Caki2 (cell line): ENCODE measurements at places on chromosomes 2 and 18. TPM values are rescaled to one million over a fixed set of nuclear protein-coding genes. Genes with fewer than 3 reads are reported as not detected.

C2orf78 gene
- total RNA-seq, result not detected in 2 replicates

HNRNPLL gene
- 9.8 and 37.1 TPM in 2 replicates for total RNA-seq

HOXD4 gene
- total RNA-seq, result 0.17 TPM in 1 of 2 replicates, not detected in the other

SPDYA gene
- total RNA-seq, result 0.10 TPM in 1 of 2 replicates, not detected in the other

AAK1 gene
- total RNA-seq, result 15.9 and 19.1 TPM in 2 replicates

GLI2 gene
- 0.44 and 0.72 TPM in 2 replicates for total RNA-seq

TRIB2 gene
- total RNA-seq, result 0.81 TPM in 1 of 2 replicates, not detected in the other

HOXD8 gene
- total RNA-seq, result 20.0 and 22.0 TPM in 2 replicates

DNA sequence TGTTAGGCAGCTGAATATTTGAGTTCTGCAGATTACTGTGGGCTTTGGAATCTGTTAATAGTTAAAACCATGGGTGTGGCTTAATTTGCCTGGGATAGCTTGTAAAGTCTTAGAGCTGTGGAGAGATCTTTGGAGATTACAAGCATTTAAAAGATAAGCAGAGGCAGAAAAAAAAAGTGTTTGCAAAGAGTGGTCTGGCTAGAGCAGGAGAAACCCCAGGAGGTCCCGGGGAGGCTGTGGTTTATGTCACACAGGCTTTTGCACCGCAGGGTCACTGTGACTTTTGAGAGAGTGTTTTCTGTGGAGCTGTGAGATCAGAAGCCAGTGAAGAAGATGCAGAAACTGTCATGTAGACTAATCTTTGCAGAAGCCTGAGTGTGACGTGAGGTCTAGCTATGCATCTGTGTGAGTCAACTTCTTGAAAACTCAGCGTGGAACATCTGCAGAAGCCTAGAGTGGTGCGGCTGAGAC lies 49.0 kb downstream of the SETBP1 start:
- DNase-seq, result no peak

DNA sequence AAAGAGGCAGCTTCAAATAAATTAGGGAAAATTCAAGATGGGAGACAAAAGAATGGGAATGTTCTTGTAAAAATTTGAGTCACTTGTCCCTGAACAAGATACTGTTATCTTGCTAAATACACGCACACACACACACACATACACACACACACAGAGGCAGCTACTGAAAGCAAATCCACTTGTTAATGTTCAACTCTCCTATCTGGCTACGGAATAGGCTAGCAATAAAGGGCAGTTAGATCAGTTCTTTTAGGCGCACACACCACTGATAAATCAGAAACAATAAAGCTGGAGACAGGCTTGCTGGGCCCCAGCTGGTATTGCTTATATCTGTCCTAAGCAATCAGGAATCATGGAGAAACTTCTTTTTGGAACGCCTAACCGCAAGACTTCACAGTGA lies 461.6 kb downstream of the BCL11A start:
- no peak for DNase-seq

DNA sequence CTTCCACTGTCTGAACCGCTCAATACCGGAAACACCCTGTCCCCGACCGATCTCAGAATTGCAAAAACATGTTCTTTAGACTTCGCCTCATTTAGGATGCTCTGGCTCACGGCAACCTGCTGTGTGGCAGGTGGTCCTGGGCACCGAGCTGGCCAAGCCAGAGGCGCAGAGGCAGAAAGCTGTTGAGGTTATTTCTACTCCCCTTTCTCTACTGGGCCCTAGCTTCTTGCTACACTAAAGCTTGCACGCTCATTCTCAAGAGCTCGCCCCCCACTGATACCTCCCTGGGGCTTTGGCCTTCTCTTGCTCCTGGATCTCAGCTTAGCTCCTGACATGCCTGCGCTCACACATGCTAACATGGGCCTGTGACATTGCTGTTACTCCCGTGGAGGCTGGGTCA lies 417.4 kb downstream of the LPIN1 start:
- no peak for DNase-seq

GRCh38 chr2:66575625-66576310 lies 140.8 kb downstream of the MEIS1 start:
- DNase-seq, result no peak

DNA sequence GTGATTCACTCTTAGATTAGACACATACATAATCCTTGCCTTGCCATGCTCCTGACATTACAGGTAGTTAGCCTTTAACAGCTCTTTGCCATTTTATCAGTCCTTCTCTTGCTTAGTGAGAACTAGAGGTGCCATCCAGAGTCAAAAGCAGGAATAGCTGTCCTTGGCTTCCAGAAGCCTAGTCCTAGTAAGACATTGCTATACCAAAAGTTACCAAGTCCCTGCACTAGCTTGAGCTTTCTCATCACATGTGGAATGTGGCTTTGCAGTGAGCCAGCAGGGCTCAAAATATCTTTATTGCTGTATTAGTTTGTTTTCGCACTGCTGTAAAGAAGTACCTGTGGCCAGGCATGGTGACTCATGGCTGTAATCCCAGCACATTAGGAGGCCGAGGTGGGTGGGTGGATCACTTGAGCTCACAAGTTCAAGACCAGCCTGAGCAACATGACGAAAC lies 104.7 kb upstream of the NOSTRIN start:
- DNase-seq, result no peak

GRCh38 chr2:225002039-225002655 lies 40.1 kb downstream of the DOCK10 start:
- DNase-seq, result peak; percentile 62

DNA sequence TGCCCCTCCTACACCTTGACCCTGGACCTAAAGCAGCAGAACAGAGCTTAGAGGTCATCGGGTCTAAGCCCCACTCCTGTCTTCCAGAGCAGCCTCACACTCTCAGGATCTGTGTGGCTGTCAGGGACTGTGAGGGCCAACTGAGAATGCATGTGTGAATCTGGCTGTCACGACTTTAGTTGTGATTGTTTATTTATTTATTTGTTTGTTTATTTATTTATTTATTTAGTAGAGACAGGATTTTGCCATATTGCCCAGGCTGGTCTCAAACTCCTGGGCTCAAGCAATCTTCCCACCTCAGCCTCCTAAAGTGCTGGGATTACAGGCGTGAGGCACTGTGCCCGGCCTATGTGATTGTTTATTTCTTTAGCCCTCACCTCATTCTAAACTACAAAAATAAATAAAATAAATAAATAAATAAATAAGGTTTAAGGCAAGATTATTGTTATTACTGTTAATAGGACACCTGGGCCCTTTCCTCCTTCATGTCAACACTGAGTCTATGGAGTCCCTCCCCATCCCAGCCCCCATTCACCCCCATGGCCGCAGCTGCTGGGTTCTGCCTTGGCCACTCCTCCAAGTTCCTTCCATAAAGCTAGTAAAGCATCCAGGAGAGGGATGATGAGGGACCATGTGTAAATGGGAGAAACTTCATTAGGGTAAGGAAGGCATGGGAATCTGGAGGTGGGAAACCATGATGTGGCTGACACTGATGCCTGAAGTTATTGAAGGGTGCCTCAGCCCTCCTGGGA lies 39.9 kb upstream of the EDAR start:
- DNase-seq, result no peak

GRCh38 chr18:32425466-32425865 lies 45.2 kb downstream of the GAREM1 start:
- no peak for DNase-seq

- no peak for DNase-seq
Observed at GRCh38 chr2:202114795-202115194, 41.7 kb downstream of the KIAA2012 start.

DNA sequence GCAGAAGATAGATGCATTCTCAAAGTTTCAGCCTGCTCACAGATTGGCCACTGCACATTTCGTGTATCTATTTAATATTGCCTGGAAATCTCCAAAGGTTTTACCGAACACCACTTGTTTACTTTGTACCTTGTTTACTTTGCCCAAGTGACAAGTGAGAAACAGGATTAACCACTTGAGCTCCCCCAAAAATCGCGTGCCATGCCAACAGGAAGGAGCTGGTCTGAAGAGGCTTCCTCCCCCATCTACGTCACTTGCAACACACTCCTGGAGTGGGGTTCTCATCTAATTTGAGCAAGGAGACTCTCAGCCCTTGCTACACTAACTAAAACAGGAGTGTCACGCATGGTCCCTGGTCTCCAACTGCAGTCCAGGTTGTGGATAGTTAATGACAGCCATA lies 212.5 kb upstream of the TMEM200C start:
- no peak for DNase-seq

GRCh38 chr2:108330979-108331378 lies 42.3 kb downstream of the SULT1C2 start:
- no peak for DNase-seq

- no peak for DNase-seq
Observed at GRCh38 chr2:241137276-241138190, 11.7 kb downstream of the PASK start.

DNA sequence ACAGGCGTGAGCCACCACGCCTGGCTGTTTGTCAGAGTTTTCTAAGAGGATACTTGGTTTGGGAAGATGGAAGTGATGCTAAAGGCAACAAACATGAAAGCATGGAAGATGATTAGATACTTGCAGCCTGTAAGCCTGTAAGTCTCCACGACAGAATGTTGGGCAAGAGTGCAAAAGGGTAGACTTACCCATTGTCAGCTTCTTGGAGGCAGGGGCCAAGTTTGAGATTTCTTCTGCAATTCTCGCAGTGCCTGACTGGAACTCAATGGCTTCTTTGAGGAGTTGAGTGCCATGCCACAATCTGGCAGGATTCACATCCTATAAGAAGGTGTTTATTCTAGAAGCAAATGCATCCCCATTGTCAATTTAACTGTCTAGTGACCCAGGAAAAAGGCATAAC lies 70.1 kb upstream of the EFEMP1 start:
- DNase-seq, result no peak

GRCh38 chr18:63965716-63966330 lies 4.1 kb upstream of the SERPINB8 start:
- DNase-seq, result no peak

GRCh38 chr18:9561759-9562158 lies 52.6 kb downstream of the PPP4R1 start:
- DNase-seq, result no peak

DNA sequence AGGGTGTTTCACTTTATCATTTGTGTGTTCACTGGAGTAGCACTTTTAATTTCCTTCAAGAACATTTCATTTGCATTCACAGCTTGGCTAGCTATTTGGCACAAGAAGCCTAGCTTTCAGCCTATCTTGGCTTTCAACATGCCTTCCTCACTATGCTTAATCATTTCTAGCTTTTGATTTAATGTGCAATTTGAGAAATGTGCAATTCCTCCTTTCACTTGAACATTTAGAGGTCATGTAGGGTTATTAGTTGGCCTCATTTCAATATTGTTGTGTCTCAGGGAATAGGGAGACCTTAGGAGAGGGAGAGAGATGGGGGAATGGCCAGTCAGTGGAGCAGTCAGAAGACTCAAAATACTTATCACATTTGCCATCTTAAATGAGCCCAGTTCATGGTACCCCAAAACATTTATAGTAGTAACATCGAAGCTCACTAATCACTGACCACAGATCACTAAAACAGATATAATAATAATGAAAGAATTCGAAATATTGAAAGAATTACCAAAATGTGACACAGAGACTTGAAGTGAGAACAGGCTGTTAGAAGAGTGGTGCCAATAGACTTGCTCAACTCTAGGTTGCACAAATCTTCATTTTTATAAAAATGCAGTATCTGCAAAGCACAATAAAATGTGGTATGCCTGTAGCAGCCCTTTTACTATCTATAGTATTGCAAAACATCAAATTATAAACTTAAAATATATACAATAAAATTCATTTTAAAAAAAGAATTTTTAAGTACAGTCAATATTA lies 561.2 kb downstream of the METTL4 start:
- DNase-seq, result no peak

DNA sequence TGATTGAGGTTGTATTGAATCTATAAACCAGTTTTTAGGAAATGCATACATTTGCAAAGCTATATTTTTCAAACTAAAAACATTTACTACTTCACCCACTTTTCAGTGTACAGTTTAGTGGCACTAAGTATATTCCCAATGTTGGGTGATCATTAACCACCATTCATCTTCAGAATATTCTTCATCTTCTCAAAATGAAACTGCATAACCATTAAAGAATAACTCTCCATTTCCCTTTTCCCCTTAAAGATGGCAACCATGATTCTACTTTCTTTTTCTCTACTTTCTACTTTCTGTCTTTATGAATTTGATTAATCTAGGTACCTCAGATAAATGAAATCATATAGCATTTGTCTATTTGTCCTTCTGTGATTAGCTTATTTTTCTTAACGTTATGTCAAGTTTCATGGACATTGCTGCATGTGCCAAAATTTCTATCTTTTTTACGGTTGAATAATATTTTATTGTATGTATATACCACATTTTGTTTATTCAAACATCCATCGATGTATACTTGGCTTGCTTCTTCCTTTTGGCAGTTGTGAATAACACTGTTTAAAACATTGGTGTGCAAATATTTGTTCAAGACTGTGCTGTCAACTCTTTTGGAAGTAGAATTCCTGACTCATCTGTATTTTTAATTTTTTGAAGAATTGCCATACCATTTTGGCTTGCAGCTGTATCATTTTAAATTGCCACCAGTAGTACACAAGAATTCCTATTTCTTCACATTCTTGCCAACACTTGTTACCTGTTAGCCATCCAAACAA lies 104.9 kb downstream of the RPRM start:
- no peak for DNase-seq

GRCh38 chr2:86251840-86252266 lies 52.6 kb downstream of the MRPL35 start:
- DNase-seq, result no peak

GRCh38 chr2:173119069-173119807 lies 43.6 kb downstream of the MAP3K20 start:
- no peak for DNase-seq

DNA sequence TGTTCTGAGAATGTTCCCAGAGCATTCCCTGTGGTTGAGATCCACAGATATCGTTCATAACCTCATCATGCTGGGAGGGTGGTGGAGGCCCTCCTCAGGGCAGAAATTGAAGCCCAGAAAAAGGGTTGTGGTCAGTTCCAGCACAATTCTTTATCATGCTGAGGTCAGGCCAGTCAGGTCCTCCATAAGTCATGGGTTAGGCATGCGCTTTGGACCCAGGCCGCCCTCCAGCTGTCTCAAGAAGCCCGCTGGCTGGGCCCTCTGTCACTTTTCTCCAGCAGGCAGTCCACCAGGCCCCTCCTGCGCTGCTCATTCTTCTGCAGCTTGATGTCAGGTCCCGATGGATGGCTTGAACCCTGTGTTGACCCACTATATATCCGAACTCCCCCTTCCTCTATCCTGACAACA lies 151.1 kb upstream of the NT5C1B start:
- no peak for DNase-seq

DNA sequence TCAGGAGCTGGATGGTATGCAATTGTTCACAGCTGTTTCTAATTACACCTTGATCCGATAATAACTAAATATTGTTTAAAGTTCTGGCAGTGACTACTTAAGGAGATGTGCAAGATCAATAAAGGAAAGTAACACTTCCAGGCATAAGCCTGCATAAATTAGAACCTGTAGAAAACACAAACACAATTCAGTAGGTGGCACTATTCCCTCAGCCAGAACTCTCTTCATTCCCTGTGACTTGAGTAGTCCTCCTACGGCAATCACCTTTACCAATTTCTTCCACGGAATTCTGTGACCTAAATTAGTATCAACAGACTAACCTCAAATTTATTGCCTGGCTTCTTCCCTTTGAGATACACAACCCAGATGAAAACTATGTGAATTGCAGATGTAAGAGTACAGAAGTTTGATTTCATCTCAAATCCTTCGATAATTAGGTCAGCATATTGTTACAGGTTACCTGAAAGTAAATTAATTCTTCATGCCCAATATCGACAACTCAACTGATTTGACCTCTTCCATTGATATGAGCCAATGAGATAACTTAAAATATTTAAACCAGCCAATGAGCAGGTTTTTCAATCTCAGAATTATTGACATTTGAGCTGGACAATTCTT lies 137.8 kb downstream of the PID1 start:
- DNase-seq, result peak; percentile 21
